ENCODE measurements at places on chromosomes 2 and 18. TPM values are rescaled to one million over a fixed set of nuclear protein-coding genes. Genes with fewer than 3 reads are reported as not detected.
A peak's percentile ranks its signal among the peaks of the same experiment; 100 is the strongest.

- DNase-seq = no peak
Measured at GRCh38 chr2:3197308-3197707, 180.3 kb downstream of the EIPR1 start.

DNA sequence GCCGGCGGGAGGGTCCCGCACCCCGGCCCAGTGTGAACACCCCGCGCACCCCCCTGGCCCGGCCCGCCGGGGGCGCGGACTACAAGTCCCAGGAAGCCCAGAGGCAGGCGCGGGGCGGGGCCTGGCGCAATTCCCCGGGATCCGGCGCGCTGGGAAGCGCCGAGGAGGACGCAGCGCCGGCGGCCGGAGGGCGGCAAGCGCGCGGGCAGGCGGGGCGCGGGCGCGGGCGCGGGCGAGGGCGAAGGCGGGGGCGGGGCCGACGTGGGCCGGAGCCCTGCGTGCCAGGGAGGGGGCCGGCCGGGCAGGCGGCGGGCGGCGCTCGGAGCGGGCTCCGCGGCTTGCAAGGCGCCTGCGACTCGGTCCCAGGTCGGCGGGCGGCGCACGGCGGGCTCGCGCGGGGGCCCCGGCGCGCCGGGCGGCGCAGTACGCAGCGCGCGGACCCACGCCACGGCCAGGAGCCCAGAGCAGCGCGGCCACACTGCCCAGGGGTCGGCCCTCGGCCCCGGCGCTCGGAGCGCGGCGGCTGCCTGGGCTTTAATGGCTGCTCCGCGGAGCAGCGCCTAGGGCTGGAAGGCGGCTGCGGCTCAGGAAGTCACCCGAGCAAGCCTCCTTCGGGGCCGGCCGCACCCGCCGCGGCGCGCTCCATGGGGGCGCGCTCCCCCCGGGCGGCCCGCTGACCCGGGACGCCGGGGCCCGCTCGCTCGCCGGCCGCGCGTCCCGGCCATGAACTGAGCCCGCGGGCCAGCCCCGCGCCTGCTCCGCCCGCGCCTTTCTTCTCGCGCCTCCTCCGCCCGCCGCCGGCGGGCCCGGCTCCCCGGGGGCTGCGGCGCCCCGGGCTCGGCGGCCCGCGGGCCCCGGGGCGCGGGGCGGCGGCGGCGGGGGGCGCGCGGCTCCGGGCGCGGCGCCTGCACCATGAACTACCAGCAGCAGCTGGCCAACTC is at the start of gene AGAP1:
TSS of gene AGAP1 (plus strand) at position 269 of the 941 bp plus-strand sequence.
- DNase-seq = peak; percentile 89

GRCh38 chr2:229335330-229335729 is 64.2 kb upstream of the PID1 start:
- DNase-seq = no peak

GRCh38 chr2:207697411-207697810 is 14.0 kb upstream of the CCNYL1 start:
- no peak for DNase-seq

GRCh38 chr2:3669656-3670055 is 11.7 kb downstream of the ALLC start:
- no peak for DNase-seq

- DNase-seq = no peak
Measured at GRCh38 chr2:215662715-215663114, 226.8 kb upstream of the FN1 start.

Gene C2orf80
- not detected for total RNA-seq

Gene CCDC195
- total RNA-seq = 1.1 TPM
